Activated gamma-delta T cell (primary cell): ENCODE measurements at places on chromosomes 5 and 9.

- DNase-seq: no peak
These were observed 97.9 kb downstream of the ZNF618 start for GRCh38 chr9:113973963-113974413.

GRCh38 chr5:130689831-130690230 is 475.2 kb downstream of the HINT1 start:
- no peak for DNase-seq

- no peak for DNase-seq
These were observed at the start of gene EDIL3 for GRCh38 chr5:84384604-84385575. Gene EDIL3 (minus strand): TSS chr5:84384880. CDS start chr5:84384374, 506 bp downstream.

DNA sequence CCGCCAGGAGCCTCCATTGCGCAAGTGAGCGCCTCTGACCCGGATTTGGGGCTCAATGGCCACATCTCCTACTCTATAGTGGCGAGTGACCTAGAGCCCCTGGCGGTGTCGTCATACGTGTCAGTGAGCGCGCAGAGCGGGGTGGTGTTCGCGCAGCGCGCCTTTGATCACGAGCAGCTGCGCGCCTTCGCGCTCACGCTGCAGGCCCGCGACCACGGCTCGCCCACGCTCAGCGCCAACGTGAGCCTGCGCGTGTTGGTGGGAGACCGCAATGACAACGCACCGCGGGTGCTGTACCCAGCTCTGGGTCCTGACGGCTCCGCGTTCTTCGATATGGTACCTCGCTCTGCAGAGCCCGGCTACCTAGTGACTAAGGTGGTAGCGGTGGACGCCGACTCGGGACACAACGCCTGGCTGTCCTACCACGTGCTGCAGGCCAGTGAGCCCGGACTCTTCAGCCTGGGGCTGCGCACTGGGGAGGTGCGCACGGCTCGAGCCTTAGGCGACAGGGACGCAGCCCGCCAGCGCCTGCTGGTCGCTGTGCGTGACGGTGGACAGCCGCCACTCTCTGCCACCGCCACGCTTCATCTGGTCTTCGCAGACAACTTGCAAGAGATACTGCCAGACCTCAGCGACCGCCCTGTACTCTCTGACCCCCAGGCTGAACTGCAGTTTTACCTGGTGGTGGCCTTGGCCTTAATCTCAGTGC is 1.9 kb downstream of the PCDHGB6 start:
- DNase-seq: no peak

- no peak for DNase-seq
These were observed 4.5 kb downstream of the LEAP2 start for GRCh38 chr5:132877938-132878337.

DNA sequence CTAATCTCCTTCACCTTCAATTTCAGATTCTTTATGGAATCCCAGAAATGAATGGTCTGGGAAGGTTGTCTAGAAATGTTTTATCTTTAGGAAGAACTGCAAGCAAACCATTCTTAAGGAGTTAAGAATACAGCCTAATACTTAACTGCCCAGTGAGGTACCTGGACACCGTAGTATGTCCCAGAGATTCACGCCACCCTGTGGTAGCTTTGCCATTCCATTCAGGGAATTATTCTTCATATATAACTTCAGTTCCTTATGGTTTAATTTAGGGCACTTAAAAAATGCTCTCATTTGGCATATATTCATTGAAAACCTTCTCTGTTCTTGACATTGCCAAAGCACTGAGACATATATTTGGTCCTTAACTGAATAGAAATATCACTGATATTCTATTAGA is 49.7 kb downstream of the ACTBL2 start:
- no peak for DNase-seq

- DNase-seq: no peak
These were observed 249.1 kb upstream of the ADCY2 start for GRCh38 chr5:7146886-7147285.

DNA sequence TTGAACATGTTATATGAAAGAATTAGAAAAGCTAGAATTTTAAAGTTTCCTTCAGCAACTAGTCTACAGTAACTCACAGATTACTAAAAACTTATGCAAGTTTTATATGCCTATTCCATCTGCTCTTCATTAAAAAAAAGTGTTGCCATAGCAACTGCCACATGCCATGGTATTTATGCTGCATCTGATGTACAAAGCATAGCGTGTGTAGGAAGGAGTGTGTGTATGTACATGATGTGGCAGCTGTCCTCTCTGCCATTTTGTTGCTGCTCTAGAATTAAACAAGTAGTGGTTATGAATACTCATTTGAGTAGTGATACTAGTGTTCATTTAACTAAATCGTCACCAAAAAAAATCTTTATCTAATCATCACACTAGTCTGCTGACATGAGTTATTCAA is 593.5 kb downstream of the CETN3 start:
- DNase-seq: no peak

GRCh38 chr5:33850100-33850594 is 41.6 kb downstream of the ADAMTS12 start:
- no peak for DNase-seq
